Central memory CD8-positive, alpha-beta T cell (primary cell): ENCODE measurements at places on chromosomes 16 and 17.

- no peak for DNase-seq
These were observed 610 bp downstream of the C16orf74 start for GRCh38 chr16:85750146-85750826.

- DNase-seq: no peak
These were observed 3.4 kb downstream of the ACE start for GRCh38 chr17:63480192-63480784.

DNA sequence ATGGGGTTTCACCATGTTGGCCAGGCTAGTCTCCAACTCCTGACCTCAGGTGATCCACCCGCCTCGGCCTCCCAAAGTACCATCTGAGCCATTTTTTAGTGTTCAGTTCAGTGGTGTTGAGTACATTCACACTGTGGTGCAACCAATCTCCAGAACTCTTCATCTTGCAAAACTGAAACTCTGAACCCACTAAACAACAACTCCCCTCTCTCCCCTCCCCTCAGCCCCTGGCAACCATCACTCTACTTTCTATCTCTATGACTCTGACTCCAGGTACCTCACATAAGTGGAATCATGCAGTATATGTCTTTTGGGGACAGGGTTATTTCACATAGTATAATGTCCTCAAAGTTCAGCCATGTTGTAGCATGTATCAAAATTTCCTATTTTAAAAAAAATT, 18.7 kb upstream of the MAPK3 start:
- DNase-seq: no peak

- no peak for DNase-seq
These were observed 269.7 kb downstream of the CA10 start for GRCh38 chr17:51888816-51889215.

- DNase-seq: no peak
These were observed 9.4 kb downstream of the MAP3K14 start for GRCh38 chr17:45307290-45308015.

DNA sequence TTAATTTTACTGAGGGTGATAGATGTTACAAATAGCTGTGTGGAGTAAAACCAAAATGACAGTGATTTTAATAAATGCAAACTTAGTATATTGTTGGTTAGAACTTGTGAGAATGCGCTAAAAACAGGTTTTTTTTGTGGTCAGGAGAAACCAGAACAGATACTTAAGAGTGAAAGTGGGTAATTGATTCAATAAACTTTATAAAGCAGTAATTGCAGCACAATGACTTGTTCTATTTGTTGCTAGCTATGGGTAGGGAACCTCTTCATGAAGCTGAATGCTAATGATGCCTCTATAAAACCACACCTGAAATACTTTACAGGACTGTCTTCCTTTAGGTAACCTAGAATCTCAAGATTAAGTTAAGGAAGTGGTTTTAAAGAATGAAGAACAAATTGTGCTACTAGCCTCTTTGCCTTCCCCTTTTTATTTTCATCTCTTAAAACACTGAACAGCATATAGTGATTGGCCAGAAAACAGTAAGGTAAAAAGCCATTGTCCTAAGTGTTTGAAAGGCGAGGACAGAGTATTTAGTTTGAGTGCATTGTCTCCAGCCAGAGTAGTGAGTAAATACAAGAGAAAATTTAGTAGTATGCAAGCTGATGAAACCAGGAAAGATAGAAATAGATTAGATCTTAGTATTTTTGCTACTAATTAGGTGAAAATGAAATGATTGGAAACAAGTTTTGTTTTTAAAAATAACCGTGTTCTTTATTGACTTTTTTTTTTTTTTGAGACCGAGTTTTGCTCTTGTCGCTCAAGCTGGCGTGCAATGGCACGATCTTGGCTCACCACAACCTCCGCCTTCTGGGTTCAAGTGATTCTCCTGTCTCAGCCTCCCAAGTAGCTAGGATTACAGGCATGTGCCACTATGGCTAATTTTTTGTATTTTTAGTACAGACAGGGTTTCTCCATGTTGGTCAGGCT, 6.0 kb downstream of the GGNBP2 start:
- no peak for DNase-seq

GRCh38 chr17:59751955-59752413, 44.5 kb downstream of the VMP1 start:
- DNase-seq: no peak

DNA sequence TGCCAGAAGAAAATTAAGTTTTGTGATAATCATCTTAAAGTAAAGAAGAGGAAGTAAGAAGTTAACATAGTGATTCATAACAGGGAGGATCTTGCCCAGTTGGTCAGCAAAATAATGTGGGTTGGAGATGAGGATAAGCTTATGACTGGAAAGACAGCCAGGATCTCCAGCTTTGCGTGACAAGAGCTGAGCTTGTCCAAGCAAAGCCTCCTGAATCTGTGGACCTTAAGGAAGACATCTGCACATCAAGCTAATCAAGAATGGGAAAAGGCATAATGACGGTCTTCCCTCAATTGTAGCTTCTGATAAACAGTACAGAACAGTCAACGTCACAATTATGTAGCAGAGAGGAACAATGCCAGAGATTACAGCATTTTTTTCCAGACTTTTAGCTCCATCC, 744.7 kb upstream of the GOT2 start:
- no peak for DNase-seq

GRCh38 chr17:62627904-62628633, 599 bp downstream of the MRC2 start:
- no peak for DNase-seq

DNA sequence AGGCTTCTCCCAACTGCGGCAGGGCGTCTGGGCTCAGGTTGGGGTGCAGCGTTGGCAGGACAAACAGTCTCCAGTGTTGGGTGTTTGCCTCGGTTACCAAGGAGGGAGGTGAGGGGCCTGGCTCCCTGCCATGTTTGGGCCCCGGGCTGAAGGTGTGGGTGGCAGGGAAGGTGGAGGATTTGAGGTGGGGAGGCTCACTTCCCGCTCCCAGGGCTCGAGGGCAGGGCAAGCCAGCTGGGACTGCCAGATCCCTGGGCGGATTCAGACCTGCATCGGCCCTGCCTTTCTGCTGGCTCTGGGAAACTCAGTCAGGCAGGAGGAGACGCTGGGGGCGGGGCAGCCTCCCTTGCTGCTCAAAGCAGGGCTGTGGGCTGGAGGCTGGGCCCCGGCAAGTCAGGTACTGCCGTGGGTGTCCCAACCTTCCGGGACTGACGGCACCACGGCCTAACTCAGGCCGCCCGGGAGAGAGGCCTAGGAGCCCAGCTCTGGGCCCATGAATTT, 31.3 kb upstream of the KRT17 start:
- DNase-seq: no peak

- no peak for DNase-seq
These were observed 1.4 kb downstream of the YPEL2 start for GRCh38 chr17:59332749-59333377.

- no peak for DNase-seq
These were observed 11.5 kb downstream of the KATNB1 start for GRCh38 chr16:57747091-57747490.

- DNase-seq: no peak
These were observed 24.3 kb downstream of the TAC4 start for GRCh38 chr17:49823614-49824013.
